ENCODE measurements at places on chromosomes 1 and 21.
A peak's percentile ranks its signal among the peaks of the same experiment; 100 is the strongest.

DNA sequence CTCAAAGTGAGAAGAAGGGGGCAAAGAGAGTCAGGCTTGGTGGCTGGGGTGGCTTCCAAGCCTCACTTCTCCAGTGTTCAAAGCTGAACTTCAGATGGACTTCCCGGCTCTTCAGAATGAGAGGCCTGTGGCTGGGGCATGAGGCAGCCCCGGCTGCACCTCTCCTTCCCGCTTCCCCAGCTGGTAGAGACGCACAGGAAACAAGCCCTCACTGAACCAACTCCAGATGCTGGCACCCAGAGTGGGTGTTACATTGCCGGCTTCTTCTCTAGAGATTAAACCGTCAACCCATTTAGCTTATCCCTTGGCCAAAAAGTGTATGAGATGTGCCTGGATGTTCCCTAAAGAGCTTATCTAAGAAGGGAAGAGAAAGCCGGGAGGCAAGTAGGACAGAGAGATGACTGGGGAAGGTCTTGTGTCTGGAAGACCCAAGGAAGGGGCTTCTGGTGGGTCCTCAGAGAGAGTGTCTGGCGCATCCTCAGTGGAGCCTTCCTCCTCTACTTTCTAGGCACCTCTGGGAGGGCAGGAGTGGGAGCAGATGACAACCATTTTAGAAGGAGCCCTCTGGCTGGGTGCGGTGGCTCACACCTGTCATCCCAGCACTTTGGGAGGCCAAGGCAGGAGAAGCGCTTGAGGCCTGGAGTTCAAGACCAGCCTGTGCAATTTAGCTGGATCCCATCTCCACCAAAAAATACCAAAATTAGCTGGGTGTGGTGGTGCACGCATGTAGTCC, 2.0 kb downstream of the ADAMTSL4 start:
- no peak for DNase-seq

DNA sequence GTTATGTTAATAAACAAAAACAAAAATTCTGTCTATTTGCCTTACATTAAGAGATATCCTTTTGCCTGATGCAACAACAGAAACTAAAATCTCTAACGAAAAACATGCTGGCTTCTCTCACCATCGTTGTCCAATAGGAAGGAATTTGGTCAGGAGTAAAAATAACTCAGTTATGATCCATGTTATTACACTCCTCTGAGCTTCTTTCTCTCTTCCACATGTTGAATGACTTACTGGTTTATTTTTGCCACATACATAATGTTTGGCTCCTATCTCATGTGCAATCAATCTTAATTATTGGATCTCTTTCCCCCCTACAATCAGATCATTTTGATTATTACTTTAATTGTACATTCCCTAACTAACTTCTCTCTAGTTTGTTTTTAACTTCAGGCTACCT, 688.4 kb downstream of the USP25 start:
- DNase-seq: no peak

DNA sequence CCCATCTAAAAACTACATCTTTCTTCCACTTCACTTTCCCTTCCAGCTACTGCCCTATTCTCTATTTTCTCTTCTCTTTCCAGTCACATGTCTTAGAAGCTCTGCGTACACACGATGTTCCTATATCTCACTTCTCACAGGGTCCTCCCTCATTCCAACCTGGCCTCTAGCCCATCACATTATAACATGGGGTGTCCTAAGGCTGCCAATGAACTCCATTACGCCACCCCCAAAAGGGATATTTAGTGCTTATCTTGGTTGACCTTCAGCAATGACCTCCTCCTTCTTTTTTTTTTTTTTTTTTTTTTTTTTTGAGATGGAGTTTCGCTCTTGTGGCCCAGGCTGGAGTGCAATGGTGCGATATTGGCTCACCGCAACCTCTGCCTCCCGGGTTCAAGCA, 38.2 kb upstream of the FAM89A start:
- DNase-seq: no peak

DNA sequence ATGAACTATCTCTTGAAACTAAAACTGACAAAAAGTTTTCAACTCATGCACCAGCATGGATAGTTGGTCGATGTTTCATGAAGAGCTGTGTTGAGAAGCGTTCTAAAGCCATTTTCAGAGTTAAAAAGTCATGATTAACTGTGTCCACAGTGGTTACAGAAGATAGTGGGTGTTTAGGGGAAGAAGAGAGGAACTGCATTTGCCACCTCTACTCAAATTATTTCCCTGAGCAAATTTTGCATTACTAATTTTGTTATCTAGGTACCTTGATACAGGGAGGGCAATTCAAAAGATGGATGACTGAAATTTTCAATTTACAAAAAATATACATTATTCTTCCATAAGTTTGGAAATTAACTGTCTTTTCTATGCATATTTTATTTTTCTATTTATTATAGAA, 15.5 kb downstream of the SAMSN1 start:
- no peak for DNase-seq

GRCh38 chr1:3735688-3736087, 16.6 kb upstream of the CCDC27 start:
- no peak for DNase-seq

- no peak for DNase-seq
Measured at GRCh38 chr1:43288785-43289706, 3.7 kb upstream of the C1orf210 start.

DNA sequence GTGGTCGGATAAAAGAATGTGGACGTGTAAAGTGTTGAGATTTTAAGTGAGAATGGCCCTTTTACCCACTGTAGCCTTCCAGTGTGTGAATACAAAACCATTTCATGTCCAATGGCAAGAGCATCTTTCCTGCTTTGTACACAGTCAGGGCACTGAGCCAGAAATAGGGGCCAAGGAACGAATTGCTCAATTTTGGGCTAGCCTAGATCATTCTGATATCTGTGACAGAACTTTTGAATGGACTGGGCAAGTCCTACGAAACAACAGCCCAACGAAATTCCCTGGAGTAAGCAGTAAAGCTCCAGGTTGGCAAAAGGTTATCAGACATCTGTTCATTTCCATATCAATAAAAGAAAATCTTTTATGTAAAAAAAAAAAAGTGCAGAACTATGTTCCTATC, 5.5 kb downstream of the KIF26B start:
- DNase-seq: no peak

DNA sequence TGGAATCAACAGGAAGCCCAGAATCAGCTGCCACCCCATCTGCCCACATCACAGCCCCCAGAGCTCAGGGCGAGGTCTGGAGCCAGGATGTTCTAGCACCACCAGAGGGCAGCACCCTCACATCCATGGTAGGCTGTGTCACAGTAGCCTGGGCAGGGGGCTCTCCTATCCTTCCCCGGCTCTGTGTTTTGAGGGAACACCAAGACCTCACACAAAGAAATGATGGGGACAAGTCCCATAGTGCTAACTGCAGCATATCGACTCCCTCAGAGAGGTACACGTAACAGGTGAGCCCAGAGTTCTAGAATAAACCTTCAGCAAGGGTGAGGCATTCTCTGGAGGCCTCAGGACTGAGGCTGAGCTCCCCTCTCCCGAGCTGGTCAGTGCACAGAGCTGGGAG, 2.3 kb upstream of the KCNC4 start:
- DNase-seq: peak; percentile 62

- no peak for DNase-seq
Measured at GRCh38 chr1:54764922-54765561, 719 bp upstream of the PARS2 start.

- no peak for DNase-seq
Measured at GRCh38 chr1:16072095-16072494, 1.4 kb downstream of the FAM131C start.

DNA sequence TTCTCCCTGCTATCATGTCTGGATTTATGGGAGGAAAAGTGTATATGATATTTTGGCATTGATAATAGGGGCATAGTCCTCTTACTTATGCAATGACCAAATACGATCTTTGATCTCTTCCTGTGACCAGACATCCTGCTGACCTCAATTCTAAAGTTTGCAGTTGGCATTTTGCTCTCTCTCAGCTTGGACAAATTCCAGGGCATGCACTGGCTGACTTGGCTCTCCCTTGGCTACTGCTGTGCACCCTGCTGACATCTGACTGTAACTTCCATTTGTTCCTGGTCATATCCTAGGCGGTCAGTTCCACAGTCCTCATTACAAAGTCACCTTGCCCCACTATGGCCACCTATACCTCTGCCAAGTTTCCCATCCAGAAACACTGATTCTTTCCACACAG, 380.7 kb upstream of the NR5A2 start:
- no peak for DNase-seq

- DNase-seq: no peak
Measured at GRCh38 chr1:111052246-111052645, 87.6 kb downstream of the DRAM2 start.

DNA sequence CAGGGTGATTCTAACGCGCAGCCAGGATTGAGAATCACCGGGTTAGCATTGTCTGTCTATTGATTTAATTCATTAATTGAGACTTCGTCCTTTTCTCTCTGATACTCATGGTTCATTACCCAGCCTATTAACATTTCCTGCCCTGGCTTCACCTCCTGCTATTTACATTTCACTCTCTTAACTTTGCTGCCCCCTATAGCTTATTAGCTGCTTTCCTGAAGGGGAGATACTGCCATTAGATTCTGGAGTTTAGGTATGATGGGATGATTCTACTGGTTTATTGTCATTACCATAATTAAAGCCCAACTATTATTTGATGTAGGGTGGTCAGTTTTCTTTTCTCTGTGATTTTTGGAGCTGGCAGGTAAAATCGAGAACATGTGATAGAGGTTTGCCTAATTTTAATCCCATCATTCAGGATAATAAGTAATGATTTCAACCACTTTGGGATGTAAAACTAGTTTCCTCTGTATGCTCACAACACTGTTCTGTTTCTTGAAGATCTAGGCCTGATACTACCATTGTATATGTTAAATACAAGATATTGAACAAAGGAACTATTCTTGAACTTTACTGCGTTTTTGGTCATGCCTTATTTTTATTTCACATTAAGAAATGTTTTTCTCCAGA, 6.4 kb downstream of the PPP2R5A start:
- DNase-seq: no peak

DNA sequence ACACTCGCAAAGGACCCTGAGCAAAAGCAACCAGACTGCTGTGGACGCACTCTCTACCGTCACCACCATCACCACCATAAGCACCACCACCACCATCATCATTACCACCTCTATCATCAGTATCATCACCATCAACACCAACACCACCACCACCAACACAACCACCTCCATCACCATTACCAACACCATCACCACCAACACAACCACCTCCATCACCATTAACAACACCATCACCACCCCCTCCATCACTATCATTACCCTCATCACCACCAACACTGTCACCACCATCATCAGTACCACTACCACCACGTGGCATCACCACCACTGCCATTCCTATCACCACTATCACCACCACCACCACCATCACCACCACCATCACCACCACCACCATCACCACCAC, 38.8 kb upstream of the RIPK4 start:
- DNase-seq: no peak

- no peak for DNase-seq
Measured at GRCh38 chr1:154493276-154493675, 8.7 kb upstream of the TDRD10 start.

DNA sequence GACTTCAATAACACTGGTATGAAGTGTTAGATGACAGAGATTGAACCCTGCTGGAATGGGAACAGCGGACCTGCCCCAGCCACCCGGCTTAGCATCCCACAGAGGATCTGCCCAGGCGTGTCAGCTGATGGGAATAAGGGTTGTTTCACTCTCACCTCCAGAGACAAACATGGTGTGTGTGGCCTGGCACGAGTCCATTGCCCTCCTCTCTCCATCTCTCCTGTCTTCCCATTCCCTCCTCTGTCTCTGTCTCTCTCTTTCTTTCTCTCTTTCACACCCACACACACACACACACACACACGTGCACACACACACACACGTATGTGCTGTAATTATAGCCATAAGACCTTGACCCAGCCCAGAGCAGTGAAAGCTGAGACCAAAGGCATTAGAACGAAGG, 200.2 kb downstream of the HIVEP3 start:
- no peak for DNase-seq

- no peak for DNase-seq
Measured at GRCh38 chr1:31383967-31384366, 11.1 kb upstream of the FABP3 start.

DNA sequence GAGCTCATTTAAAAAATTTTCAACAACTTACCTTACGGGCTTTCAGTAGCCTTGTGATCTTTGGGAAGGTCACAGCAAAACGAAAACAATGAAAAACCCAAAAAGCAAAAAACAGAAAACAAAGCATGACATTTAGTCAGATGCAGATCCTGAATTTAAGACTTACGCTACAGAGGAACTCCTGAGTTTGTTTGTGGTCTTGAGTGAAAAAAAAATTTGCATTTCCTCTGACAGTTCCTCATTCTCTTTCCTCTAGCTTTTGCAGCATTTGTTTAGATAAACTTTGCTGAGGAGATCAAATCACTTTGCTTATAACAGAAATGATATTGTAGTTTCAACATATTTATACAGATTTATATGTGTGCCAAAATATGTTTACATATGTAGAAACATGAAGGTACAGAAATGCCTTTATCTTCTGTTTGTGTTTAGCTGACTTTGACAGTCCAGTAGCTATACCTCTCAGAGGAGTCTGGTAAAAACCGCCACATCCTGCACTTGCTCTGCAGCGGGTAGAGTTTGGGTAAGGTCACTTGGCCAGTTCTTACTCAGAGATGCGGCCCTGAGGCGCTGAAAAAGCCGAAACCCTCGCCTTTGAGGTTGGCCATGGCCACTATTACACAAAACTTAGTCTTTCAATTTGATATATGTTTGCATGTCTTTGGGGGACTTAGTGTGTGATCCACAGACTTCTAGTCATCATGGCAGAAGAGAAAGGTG, 142.5 kb downstream of the TNR start:
- no peak for DNase-seq

DNA sequence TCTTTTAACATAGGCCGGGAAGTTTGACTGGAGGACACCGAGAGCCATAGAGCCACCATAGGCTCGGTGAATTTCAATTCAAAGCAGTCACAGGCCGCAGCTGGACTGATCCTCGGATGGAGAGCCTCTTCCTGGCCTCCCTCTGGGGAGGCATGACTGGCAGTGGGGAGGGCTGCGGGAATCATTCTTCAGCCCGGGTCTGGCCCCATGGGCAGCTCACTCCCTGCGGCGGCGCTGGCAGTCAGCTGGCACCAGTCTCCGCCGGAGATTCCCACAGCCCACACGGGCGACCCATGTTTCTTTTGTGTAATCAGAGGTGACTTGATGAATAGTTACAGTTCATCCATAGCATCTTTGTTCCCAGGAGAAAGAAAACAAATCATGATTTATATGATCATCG, 10.6 kb downstream of the ESPN start:
- no peak for DNase-seq

DNA sequence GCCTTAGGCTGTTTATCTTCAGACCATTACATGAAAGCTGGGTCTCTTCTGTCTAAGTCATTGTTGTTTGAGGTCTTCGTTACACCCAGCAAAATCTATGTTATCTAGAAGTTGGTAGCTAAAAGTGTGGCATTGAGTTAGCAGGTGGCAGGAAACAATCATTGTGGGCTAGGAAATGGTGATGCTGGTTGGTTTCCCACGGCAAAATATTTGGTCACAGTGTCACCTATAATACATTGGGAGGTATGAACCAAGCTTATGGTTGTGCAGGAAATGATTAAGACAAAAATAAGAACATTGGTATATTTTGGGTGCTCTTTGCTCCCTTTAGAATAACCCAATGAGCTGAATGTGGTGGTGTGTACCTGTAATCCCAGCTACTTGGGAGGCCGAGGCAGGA, 169.7 kb downstream of the TRIM33 start:
- DNase-seq: no peak

GRCh38 chr1:171142416-171143385, 42.4 kb upstream of the FMO2 start:
- DNase-seq: no peak

- DNase-seq: no peak
Measured at GRCh38 chr1:9044236-9044635, 18.0 kb upstream of the SLC2A7 start.

Measured in activated CD4-positive, alpha-beta T cell treated with anti-CD3 and anti-CD28 coated beads for 1 hour (primary cell).